HAP-1 (cell line): ENCODE measurements at places on chromosomes 4 and X.
A peak's percentile ranks its signal among the peaks of the same experiment; 100 is the strongest.

GRCh38 chr4:130591091-130591490 is 1495.1 kb downstream of the C4orf33 start:
- DNase-seq: no peak

GRCh38 chrX:29617725-29618124 is 597.6 kb upstream of the MAGEB2 start:
- peak; percentile 28 for DNase-seq

DNA sequence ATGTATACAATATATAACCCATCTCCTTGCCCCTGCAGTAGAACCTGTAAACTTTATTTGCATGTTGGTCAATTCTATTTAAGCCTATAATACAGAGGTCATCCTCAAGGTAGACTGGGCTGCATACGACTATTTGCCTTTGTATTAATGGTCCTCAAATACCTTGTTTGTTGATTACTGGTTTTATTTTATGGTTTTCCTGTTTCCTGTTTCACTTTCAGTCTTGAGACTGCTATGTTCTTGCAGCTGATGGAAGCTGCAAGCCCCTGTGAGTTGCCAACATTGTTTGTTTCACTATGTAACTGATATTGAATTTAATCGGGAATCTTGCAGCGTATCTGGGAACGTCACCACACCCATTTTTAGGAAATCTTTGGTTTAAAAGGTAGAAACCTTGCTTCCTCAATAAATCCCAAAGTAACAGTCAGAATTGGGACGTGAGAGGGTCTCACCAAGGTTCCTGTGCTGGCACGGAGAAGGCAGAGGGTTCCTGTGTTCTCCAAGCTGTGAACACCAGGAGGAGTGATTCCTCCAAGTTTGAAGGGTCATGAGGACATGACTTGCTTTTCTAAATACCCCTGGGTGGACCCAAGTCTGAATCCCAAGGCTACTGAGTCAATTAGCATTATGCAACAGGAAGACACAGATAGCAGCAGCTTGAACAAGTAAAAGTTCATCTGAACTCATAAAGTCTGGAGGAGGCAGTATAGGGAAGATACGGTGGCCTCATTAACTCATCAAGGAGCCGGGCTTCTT is 110.6 kb upstream of the PNPLA4 start:
- no peak for DNase-seq

GRCh38 chrX:154136627-154137161 is 7.3 kb upstream of the OPN1LW start:
- DNase-seq: peak; percentile 91

- DNase-seq: no peak
These were observed 101.2 kb downstream of the MMRN1 start for GRCh38 chr4:89995814-89996213.

DNA sequence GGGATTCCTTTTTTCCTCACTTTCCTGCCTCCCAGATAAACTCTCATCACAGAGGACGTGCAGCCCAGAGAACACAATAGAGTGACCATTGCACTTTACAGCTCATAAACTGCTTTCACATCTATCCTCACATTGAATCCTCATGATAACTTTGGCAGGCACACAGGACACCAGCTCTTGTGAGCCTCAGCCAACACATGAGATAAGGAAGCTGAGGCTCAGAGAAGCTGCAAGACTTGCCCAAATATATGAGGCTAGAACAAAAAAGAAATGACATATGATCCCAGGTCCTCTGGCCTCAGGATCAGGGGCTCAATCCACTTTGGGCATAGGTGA is 85.0 kb upstream of the CPEB2 start:
- DNase-seq: no peak

DNA sequence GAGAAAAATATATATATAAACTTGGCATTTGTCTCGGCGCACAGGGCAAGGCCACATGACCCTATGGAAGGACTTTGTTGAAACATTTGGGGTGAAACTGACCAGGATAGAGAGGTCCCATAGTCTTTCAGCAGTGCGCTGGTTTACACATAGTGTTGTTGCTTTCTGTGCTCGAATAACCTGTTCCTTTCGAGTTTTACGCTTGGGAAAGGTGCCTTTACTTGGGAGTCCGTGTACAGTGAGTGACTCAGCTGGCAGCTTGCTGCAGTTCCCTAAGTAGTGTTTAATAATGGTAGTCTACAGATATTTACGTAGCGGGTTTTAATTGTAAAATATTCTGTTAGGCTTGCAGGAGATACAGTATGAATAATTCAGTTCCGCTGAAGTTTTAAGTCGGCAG is 578 bp downstream of the APOOL start:
- DNase-seq: no peak

DNA sequence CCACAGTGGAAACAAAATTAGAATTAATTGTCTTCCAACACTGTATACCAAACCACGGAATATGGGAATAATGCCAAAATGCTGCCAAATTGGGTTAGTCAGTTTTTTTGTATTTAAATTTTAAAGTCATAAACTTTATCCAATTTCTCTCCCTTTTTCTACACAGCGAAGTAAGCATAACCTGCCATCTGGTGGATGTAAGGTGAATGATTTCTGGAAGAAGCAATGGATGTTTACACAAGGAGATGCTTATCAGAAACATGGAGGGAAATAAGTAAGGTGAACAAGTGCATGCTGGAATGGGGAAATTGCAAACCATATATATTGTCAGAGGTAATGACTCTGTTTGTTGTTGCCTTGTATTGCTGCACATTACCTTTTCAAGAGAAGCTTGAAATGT is 691.9 kb downstream of the TECRL start:
- no peak for DNase-seq

DNA sequence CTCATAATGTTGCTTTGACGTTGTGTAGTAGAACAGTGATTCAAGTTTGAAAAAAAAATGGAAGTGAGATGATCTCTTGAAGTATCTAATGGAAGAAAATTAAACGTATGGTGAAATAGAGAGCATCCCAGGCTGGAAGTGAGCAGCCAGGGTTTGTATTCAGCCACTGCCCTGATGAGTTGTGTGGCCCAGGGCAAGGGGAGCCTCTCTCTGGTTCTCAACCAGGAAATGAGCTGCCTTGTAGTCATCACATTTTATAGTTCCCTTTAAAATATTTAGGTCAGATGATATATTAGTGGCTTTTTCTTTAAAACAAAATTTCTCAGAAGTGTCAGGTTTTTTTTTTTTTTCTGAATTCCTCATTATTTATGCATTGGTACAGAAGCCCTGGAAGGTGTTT is 150.3 kb downstream of the GPAT3 start:
- no peak for DNase-seq

GRCh38 chr4:117370944-117371668 is 285.7 kb upstream of the TRAM1L1 start:
- DNase-seq: no peak

DNA sequence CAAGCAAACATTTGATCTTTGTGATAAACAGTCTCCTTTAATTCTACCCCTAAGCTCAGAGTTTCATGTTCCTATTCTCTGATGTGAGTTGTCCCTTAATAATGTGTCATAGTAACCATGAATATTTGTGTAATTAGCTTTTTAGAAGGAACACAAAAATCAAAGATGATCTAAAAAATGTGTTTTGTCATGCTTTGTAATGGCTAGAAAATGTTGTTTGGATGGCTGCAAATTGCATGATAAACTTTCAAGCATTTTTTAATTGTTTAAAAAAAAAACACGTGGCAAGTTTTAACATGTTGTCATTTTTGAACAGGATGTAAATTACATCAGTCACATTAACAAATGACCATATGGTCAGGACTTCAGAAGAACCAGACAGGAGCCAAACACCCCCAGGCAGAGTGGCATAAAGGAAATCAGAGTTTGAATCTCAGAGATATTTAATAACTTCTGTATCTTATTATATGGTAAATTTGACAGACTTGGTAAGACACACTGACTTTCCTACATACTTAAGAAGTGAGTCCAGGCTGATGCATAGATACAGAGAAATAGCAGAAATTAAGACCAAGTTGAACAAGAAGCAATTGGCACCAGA is 223.9 kb upstream of the VEGFC start:
- no peak for DNase-seq

DNA sequence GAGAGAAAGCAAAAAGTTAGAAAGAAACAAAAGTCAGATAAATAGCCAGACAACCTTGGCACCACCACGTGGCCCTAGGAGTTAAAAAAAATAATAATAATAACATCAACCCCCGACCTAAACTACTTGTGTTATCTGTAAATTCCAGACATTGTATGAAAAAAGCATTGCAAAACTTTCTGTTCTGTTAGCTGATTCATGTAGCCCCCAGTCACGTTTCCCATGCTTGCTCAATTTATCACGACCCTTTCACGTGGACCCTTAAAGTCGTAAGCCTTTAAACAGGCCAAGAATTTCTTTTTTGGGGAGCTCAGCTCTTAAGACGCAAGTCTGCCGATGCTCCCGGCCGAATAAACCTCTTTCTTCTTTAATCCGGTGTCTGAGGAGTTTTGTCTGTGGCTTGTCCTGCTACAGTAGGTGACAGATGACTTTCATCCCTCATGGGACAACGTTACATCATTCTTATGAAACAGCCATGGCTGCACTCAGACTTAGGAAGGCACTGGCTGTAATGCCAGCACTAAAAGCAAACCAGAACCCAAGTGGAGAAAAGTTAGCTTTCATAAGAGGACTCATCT is 520 bp downstream of the ACOX3 start:
- DNase-seq: no peak

DNA sequence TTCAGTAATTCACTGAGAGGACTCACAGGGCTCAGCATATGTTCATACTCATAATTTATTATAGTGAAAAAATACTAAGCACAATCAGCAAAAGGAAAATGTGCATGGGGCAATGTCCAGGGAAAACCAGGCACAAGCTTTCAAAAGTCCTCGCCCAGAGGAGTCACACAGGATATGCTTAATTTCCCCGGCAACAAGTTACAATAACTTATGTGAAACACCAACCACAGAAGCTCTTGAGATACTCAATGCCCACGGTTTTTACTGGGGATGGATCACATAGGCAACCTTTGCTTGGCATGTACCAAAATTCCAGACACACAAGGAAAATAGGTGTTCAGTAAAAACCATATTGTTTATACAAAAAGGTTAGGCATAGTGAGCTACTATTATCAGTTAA is 38.5 kb upstream of the STPG2 start:
- no peak for DNase-seq

DNA sequence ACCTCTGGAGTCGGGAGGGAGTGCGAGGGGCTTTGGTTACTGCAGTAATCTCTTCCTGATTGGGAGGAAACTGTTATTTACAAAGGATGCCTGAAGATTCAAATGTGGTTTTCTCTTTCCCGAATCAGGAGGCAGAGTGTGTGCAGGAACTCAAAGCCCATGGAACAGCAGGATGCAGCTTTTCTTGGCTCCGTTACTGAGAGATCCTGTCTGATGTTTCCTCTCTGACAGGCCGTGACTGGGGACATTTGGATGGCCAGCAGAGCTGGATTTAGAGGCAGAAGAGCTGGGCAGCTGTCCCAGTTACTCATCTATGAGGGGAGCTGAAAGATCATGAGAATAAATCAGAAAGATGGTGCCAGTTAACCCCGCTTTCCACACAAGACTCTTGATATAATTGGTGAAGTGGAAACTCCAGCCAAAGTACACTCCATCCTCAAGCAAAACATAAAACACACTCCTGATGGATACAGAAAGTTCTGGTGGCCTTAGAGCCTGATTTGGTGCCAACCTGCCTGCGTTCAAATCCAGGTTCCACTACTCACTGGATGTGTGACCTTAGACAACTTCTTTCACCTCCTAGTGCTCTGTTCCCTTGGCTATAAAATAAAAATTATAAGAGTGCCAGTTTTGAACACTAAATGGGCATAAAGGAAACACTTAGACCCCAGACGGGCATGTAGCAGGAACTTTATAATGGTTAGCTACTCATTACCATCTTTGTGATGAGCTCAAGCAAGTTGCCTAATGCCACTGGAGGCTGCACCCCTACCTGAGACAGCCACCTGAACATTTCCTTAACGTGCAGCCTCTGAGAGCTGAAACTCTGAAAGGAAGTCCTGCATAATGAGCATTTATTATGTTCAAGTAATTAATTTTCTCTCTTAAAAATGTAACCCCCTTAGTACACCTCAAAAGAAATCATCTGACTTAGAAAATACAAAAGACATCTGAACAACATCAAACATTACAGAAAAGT is 349.0 kb upstream of the GATB start:
- no peak for DNase-seq

GRCh38 chrX:41352329-41352838 is 18.4 kb downstream of the DDX3X start:
- DNase-seq: no peak

- DNase-seq: no peak
These were observed 142.3 kb downstream of the PDGFC start for GRCh38 chr4:156829201-156829873.

DNA sequence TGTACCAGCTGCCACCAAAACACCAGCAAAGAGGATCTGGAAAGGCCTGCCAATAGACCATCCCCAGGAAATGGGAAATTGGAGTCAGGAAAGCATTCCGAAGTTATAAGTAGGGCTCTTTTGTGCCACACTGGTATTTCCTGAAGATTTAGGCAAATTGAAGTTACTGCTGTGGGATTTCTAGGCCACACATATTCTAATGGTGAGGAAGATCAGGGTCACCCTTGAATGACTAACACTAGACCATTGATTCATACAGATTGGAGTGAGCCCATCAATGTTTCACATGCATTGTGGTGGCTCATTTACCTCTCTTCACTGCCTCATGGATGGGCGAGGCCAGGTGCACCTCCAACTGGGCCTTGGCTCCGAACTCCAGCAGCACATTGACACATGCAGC is 22.6 kb downstream of the ASB11 start:
- no peak for DNase-seq

GRCh38 chr4:7818399-7818911 is 121.2 kb downstream of the AFAP1 start:
- DNase-seq: no peak

DNA sequence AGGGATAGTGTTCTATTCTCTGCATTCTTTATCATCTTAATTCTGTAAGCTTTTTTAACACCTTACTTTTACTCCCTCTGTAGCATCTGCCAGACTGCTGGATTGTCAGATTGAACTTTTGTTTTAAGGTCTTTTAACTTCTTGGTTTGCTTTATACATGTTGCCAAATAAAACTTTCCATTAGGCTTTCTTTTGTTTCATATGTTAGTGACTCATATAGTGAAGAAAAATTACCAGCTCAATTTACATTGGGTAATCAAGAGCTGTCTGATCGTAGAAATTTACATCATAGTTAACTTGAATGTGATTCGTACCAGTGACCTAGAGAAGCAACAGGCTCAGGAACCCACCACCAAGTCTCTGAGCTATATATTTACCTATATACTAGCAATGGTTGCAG is 28.5 kb upstream of the KLHL4 start:
- no peak for DNase-seq

- DNase-seq: no peak
These were observed 1060.2 kb downstream of the TECRL start for GRCh38 chr4:63348735-63349673.

DNA sequence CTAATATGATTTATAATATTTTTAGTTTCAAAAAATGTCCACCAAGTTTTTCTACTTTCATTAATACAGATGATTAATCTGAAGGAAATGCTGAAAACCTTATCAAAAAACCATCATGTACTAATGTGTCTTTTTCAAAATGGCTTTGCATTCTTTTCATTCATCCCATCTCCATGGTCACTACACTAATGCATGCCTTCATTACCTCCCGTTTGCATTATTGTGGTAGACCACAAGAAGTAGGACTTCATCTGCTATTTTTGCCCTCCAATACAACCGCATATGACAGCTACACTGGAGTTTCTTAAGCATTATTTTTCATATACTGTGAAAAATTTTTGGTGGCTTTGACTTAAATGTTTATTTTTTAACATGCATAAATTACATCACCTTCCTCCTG is 37.9 kb upstream of the FSTL5 start:
- no peak for DNase-seq
